ENCODE measurements at places on chromosomes 13 and 19.

- no peak for DNase-seq
These were observed 14.8 kb upstream of the ATP8B3 start for GRCh38 chr19:1826557-1827521.

DNA sequence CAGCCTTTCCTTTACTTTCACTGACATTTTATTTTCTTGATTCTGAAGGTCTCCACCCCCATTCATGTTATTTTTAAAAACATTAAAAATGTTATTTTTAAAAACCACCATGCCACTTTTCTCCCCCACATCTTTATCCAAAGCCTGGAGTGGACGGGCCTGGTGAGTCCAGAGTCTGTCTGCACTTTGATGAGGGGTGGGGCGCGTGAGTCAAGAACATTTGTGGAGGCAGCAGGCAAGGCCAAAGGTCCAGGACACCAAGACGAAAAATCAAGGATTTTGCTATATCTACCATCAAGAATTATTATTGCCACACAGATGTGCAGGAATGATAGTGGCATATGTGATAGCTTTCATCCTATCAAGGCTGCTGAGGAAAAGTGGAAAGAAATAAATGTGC is 224.9 kb downstream of the FGF9 start:
- DNase-seq: no peak

DNA sequence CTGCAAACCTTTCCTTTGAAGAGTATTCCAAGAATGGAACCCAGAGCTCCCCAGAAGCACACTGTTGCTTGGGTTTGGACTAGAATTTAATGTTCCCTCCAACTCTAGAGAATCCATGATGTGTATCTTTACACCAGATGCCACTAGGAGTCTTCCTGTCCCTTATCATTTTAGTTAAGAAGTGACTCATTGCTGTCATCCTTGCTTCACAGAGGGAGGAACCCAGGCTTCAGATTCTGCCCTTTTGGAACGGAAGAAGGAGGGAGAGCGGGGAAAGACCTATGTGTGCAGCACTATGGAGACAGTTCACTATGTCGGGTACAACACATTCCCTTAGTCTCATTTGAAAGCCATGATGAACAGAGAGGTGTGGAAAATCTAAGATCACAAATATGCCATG is 2.1 kb upstream of the ATP12A start:
- DNase-seq: no peak

- no peak for DNase-seq
These were observed 1719.5 kb upstream of the MIR17HG start for GRCh38 chr13:89627996-89628395.

DNA sequence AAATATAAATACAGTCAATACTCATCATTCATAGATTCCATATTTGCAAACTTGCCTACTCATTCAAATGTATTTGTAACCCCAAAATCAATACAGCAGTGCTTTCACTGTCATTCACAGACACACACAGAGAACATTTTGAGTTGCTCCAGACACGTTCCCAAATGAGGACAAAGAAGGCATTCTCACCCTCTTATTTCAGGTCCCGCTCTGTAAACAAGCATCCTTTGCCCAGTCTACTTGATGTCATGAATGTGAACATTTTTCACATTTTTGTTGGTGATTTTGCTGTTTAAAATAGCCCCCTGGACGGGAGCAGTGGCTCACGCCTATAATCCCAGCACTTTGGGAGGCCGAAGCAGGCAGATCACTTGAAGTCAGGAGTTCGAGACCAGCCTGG is 15.5 kb downstream of the C19orf47 start:
- DNase-seq: no peak

- DNase-seq: no peak
These were observed 22.7 kb downstream of the MIPEP start for GRCh38 chr13:23866420-23867026.

DNA sequence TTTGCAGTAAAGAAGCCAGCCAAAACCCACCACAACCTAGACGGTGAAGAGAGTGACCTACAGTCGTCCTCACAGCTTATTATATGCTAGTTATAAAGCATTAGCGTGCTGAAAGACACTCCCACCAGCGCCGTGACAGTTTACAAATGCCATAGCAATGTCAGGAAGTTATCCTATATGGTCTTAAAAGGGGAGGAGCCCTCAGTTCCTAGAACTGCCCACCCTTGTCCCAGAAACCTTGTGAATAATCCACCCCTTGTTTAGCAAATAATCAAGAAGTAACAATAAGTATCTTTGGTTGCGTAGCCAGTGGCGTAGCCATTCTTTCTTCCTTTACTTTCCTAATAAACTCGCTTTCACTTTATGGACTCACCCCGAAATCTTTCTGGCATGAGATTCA is 227.9 kb upstream of the ARGLU1 start:
- no peak for DNase-seq

GRCh38 chr19:364496-365287 is 20.1 kb upstream of the MIER2 start:
- no peak for DNase-seq

DNA sequence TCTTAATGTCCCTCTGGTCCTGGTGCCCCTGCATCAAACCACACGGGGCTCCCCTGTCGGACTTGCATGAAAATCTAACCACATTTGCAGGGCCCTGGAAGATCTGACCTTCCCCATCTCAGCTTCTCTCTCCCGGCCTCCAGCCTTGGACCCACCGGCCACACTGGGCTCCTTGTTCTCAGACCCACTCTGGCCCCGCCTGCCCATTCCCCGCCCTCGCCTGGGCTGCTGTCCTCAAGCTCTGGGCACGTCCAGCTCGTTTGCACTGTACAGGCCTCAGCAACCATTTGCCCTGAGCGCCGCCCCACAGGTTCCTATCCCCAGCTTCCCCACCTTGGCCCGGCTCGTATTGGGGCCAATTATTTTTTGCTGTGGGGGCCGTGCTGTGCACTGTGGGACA is 10.5 kb downstream of the MYO9B start:
- no peak for DNase-seq

DNA sequence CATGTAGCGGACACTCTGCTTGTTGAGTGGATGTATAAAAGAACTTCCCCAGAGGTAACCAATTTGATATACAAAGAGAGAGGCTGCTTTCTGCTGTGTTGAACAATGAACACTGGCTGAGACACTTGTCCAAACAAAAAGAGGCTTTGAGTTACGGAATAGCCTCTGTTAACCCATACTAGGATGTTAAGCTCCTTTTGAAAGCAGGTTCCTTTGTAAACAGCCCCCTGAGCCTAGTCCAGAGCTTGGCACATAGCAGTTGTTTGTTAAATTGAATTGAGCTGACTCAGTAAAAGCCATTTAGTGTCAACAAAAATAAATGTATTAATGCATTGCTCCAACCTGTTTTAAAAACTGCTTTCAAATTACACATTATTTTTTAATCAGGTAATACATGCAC is 200.1 kb downstream of the MZT1 start:
- DNase-seq: no peak

- no peak for DNase-seq
These were observed 47.2 kb downstream of the MYH14 start for GRCh38 chr19:50250450-50251136.

- no peak for DNase-seq
These were observed 15.0 kb upstream of the DHRS12 start for GRCh38 chr13:51818781-51819511.

DNA sequence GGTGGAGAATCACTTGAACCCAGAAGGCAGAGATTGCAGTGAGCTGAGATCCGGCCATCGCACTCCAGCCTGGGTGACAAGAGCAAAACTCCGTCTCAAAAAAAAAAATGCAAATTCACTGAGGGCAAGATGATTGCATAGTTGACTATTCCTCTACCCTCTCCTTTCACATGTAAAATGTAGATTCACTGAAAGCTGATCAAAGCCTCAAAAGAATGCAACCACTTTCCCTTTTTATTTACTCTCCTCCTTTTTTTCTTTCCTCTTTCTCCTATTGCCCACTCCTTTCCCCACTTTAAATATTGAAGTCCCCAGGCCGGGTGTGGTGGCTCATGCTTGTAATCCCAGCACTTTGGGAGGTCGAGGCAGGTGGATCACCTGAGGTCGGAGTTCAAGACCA is 6.3 kb downstream of the TEX101 start:
- no peak for DNase-seq

- DNase-seq: no peak
These were observed at the start of gene SSC5D for GRCh38 chr19:55487924-55488687. Gene SSC5D (plus strand): TSS chr19:55488436. CDS start chr19:55488590, 154 bp downstream.

DNA sequence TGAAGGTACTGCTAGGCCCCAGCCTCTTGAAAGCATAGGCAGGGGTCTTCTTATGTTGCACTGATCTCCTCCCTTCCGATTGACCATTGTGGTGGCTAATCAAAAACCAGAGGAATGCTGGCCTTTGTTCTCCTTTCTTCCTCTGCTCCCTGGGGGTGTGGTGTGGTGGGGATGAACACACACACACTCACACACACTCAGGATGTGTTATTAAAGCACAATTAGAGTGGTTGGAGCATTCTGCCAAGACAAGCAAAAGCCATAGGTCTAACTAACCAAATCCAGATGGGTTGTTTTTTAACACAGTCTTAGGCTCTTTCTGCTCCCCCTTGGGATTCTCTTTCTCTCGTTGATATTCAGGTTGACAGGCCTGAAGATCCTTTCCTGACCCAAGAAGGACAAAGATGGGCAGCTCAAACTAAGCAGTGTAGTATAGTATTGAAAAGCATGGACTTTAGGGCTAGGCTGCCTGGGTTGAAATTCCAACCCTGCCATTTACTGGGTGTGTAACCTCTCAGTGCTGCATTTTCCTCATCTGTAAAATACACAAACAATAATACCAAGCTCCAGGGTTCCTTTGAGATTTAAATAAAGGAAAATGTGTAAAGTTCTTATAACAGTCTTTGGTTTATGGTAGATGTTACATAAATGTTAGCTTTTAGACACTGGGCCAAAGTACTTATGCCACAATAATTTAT is 25.5 kb upstream of the DGKH start:
- DNase-seq: no peak

DNA sequence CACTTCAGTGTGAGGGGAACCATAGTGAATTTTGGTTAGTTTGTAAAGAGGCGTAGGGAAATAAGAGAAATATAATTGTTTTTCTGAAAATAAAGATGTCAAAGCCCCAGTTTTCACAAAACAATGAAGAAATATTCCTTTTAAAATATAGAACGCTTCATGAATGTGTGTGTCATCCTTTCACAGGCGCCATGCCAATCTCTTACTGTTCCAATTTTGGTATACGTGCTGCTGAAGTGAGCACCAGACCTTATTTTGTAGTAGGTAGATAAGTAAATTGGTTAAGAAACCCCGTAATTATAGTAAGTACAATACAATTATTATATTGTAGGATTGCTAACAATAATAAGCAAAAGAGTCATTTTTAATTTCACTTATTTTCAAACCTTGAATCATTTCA is 43.3 kb downstream of the NAA16 start:
- no peak for DNase-seq

DNA sequence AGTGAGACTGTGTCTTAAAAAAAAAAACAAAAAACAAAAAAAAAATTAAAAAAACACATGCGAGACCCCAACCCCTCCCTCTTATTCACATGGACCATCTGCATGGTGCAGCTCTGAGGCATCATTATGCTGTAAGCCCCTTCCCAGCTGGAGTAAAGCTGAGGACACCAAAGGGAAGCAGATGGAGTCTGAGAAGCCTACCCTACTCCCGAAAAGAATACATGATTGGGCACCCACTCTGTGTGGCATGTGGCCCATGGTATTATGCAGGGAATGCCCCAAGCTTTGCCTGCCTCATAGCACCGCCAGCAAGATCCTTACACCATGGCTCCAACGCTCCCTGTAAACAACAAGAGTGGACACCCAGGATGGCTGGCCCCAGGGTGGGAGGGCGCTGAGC is 4.7 kb downstream of the PTH2 start:
- no peak for DNase-seq

- no peak for DNase-seq
These were observed 383.6 kb downstream of the UQCRFS1 start for GRCh38 chr19:28829359-28829758.

- DNase-seq: no peak
These were observed 1635.2 kb downstream of the EFNB2 start for GRCh38 chr13:104900191-104900817.

- no peak for DNase-seq
These were observed 13.1 kb downstream of the COMP start for GRCh38 chr19:18778076-18778389.

DNA sequence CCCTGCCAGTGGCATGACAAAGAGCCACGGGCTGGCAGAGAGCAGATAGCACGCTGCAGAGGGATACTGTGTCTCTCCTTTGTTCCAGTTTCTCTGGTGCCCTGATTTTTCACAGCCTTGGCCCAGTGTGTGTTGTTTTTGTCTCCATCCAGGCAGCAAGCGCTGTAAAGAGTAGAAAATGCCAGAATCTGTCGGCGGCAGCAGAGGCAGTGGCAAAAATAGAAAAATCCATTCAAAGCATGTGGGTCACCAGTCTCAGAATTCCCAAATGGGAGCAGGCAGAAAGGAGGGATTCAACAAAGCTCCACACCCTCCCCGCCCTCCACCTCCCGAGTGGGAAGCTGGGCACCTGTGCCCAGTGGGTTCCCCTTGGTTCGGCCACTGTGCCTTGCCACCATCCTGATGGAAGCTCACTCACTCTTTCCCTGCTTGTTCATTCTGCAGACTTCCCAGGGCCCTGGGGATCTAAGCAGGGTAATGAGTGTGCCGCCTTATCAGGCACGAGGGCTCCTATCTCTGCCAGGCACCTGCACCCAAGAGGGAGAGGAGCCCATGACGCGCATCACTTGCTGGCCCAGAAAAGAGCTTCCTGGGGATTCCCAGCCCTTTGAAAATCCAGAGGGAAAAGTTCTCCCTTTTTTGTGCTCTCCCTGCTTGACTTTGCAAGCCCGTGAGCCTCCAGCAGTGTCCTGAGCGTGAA is 416.9 kb downstream of the IRS2 start:
- DNase-seq: no peak

DNA sequence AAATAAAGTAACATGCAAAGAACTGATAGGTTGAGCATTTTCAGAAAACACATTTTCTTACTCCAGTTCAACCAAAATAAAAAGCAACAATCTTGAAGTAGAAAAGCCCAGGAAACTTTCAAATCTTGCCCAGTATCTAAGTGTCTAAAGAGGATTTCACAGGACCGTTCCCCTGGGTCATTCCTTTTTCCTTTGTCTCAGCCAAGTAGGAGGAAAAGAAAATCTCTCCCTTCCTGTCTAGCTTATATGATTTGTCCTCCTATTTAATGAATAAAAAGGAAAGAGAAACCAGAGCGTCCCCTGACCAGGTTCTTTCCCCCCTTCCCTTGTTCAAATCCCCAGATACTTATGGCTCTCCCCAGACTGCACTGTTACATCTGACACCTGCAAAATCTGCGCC is 248.0 kb downstream of the KCTD12 start:
- no peak for DNase-seq

DNA sequence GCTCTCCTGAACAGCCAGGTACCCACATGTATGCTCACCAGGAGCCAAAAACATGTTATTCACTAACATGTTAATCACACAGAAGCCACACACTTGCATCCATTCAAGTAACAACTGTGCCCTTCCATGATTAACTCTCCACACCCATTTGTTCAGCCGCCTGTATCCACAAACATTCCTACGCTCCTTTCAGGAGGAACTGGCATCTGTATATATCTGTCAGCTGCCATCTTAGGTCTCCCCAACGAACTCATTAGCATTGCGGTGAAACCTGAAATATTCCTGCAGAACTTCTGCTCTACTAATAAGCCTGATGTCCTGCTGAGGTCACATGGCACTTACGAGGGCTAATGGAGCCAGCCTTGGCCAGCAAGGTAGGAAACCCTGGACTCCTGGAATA is 33.0 kb downstream of the OLFM2 start:
- no peak for DNase-seq
